ENCODE measurements at places on chromosomes 3 and 15. TPM values are rescaled to one million over a fixed set of nuclear protein-coding genes. Genes with fewer than 3 reads are reported as not detected.

The GHSR gene
- not detected for total RNA-seq

The TTLL13 gene
- total RNA-seq = 0.39 TPM

- no peak for DNase-seq
Observed at GRCh38 chr15:92681141-92681631, 25.6 kb upstream of the FAM174B start.

The PATL2 gene
- 0.49 TPM for total RNA-seq

The DCP1A gene
- 14.4 TPM for total RNA-seq

DNA sequence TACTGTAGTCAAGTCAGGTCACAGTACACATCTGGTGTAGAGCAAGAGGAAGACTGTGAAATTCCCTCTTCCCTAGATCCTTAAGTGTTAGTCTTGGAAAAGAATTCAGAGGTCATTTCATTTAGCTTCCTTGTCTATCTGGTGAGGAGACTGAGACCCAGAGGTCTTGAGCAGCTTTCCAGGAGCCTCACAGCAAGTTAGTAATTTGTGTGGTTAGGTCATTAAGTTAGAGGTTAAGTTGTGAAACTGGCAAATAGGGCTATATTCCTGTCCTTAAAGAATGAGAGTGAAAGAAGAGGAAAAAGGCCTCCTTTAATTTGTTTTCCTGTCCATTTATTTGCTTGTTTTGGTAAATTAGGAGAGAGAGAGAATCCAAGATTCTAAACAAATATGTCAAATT is 9.0 kb downstream of the PODXL2 start:
- no peak for DNase-seq

GRCh38 chr3:73624821-73625665 is at the start of gene PDZRN3:
Gene PDZRN3 (minus strand): TSS chr3:73624941.
- DNase-seq = no peak

The ROPN1 gene
- total RNA-seq = not detected

- DNase-seq = no peak
Observed at GRCh38 chr15:29054171-29055045, 168.6 kb downstream of the APBA2 start.
